Activated naive CD4-positive, alpha-beta T cell treated with Interleukin-2 at 50 U/mL for 16 hours (primary cell): ENCODE measurements at places on chromosomes 6 and 20.

DNA sequence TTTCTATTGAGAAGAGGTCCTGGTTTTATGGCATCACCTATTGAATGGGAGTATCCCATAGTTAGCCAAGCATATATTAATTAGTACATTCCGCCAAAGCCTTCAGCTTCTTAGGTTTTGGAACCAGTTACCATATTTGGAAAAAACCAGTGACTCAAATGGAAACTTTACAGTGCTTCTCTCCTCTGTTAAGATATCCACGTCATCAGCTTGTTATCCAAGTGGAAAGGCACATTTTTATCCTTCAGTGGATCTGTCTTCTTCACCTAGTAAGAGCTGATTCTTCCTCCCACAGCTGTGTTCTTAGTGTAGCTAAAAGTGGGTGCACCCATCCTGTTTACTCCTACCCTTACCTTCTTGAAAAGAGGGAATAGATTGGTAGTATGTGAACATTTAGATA is 34.5 kb downstream of the TPD52L1 start:
- DNase-seq: no peak

GRCh38 chr6:42419490-42420280 is 32.0 kb downstream of the TRERF1 start:
- no peak for DNase-seq

GRCh38 chr20:18048176-18048575 is 9.5 kb downstream of the OVOL2 start:
- no peak for DNase-seq

DNA sequence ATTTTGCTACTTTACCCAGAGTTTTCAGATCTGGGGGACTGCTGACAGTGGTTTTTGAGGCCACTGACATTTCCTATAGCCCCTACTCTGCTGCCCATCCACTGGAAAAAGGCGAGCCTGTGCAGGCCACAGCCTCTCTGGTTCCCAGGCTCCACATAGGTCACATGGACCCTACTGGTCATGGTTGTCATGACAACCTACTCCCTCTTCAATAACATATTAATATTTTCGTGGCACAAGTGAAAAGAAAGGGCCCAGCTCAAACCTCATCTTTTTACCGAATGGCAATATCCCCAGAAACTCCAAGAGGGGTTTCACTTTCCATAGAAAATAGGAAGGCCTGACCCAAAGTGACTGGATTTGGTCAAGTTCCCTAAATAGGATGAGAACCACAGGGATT is 11.0 kb upstream of the FOXO3 start:
- DNase-seq: no peak

DNA sequence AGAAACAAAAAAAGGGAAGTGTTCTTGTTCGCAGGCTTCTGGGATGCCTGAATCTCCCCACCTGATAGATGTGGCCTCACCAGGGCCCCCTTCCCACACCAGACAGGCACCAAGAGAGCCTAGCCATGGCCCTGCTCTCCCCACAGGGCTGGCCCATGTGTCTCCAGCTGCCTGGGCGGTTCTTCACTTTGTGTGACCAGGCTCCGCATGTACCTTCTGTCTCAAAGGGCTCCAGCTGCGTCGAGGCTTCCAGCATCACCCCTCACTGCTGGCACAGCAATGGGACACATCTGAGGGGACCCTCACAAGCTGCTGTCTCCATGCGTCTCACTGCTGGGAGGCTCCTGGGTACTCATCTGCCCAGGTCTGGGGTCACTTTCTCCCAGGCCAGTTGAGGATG is 362.9 kb downstream of the ZFAND3 start:
- no peak for DNase-seq

GRCh38 chr6:108782179-108783041 is 65.8 kb upstream of the ARMC2 start:
- DNase-seq: peak; percentile 82

- no peak for DNase-seq
Measured at GRCh38 chr6:37558168-37558567, 58.5 kb upstream of the CCDC167 start.

- no peak for DNase-seq
Measured at GRCh38 chr6:136468711-136469110, 81.5 kb downstream of the MAP7 start.

GRCh38 chr6:7776509-7776908 is 50.6 kb downstream of the BMP6 start:
- DNase-seq: no peak

- no peak for DNase-seq
Measured at GRCh38 chr6:158226655-158227512, 58.7 kb downstream of the GTF2H5 start.

DNA sequence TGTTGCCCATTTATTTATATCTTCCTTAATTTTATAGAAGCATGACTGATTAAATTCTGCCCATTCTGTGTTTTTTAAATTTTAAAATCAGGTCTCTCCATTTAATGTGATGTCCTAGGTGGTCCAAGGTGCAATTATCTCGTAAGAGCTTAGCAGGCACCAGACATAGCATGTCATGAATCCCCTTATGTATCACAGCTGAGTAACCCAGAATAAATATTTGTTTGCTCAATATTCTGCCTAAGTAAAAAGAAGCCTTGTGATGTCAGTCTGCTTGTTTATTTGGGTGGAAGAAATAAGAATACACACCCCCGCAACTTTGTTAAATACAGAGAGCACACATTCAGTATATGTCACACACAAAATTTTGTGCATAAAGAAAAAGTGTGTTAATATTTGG is 211.3 kb downstream of the FARS2 start:
- DNase-seq: no peak

DNA sequence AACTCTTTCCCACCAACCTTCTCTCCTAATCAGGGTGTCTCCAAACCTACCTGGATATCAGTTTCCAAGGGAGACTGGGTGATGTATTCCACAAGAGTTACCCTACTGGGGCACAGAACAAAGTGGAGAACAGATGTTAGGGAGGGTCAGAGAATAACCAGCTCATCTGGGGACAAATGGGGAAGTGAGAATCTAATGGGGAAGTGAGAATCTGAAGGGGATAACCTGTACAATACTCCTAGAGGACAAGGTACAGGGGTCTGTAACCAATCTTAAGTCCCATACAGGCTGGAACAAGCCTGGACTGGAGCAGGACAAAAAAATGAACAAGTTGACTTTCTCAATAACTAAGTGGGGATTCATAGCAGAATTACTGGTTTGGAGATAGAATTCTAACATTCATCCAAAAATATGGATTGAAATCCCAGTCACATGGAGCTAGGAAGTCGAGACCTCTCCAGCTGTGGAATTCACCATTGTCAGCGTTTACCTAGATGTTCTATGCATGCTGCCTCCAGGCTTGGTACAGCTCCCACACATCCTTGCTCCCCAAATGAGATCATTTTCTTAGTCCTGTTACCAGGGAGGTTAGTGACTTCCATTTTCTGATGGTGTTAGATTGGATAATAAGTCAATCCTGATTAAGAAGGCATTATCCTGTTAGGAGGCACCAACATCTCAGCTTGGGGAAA is 214.8 kb upstream of the MOCS1 start:
- no peak for DNase-seq

GRCh38 chr20:37992802-37993409 is 40.4 kb downstream of the TTI1 start:
- no peak for DNase-seq

- no peak for DNase-seq
Measured at GRCh38 chr6:28985462-28986164, 19.5 kb downstream of the ZNF311 start.

GRCh38 chr20:15204234-15204633 is 866.8 kb upstream of the FLRT3 start:
- DNase-seq: no peak

DNA sequence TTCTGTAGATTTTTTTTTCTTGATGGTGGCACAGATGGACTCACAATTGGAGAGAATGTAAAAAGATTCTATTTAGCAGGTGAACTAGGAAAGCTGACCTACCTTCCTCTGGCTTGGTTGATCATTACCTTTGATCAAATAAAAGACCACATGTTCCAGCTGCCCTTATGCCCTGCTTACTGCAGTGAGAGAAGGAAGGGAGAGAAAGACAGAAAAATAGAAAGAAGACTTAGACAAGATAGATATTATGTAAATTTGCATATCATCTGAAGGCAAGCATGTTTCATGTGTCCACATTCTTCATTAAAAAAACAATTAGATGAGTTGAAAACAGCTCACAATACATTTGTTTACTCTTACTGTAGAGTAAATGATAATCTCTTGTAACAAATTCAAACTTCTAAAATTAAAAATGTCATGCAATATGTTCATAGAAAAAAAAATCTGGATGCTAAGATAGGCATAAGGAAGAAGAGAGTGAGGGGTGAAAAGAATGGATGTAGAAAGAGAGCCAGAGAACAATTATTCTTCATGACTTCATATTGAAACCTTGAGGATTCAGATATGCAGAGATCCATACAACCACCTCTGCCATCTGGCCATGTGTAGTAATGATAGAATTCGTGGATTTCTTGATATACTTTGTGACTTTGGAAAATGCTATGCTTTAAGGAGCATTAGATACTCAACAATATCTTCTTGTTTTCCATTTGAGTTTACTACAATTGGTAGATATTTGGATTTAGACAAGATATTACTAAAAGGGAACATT is 71.7 kb downstream of the RFX6 start:
- DNase-seq: no peak

DNA sequence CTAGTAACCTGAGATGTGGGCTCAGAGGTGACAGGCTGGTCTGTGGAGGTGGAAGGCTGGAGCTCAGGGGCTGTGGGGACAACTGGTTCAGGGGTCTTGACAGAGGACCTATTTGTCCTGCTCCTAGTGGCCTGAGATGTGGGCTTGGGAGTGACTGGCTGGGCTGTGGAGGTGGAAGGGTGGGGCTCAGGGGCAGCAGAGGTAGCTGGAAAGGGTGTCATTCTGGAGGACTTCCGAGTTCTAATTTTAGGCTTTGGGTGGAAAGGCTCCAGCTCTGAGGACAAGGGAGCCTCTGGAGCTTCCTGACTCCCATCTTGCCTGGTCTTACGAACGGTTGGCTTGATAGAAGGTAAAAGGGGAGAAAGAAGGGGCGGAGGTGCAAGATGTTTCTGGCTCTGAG is 11.5 kb downstream of the MDC1 start:
- DNase-seq: no peak

DNA sequence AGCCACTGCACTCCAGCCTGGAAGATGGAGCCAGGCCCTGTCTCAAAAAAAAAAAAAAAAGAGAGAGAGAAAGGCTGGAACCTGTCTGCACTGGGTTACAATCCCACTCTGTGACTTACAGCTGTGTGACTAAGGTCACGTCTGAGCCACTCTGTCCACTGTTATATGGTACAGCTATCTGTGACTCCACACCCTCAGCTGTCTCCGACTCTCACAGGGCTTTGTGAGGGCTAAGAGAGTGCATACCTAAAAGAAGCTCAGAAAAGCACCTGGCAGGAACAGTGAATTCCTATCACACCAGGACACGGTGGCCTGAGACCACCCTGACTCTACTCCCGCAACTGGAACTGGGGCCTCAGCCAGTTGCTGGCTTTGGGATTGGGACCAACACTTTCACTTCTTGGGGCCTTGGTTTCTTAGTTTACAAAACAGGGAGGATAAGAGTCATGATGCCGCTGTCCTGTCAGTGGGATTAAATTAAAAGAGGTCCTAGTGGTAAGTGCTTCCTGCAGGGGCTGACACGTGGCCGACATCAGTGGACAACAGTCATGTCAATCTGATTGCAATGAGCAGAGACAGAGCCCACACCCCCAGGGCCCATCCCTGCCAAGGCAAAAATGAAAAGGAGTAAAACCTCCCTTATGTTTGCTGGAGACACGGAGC is 5.7 kb upstream of the CD93 start:
- no peak for DNase-seq

- DNase-seq: no peak
Measured at GRCh38 chr20:21450572-21450971, 53.2 kb upstream of the NKX2-4 start.

DNA sequence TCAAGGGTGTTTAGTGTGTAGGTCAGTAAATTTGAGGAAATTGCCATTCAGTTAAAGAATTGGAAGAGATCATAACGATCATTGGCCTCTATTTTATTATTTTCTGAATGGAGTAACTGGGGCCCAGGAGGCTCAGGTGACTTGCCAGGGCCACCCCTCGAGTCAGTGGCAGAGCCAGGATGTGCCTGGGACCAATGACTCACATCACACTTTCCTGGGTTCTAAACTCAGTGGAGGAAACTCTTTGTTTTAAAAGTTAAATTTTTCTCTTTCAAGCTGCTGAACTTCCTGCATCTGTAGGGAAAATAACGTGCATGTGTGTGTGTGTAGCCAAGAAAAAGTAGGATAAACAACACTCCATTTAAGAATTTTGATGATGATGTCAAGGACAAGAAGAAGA is 135.5 kb downstream of the MYLK4 start:
- no peak for DNase-seq

- no peak for DNase-seq
Measured at GRCh38 chr20:1817577-1818211, 77.5 kb upstream of the SIRPA start.

DNA sequence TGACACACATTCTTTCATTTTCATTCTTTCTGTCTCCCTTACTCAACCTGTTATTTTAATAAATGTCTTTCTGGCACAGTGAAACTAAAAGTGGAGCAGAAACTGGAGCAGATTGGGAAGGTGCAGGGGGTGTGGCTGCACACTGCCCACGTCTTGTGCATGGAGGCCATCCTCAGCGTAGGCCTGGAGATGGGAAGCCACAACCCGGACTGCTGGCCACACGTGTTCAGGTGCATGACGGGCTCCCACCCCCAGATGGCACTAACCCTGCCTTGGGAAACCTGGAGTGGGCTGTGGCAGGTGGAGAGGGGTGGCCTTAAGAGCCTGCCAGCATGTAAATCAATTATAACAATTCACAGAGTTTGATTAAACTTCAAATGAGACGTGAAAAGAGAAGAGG is 71.4 kb upstream of the PBOV1 start:
- DNase-seq: no peak

- peak; percentile 32 for DNase-seq
Measured at GRCh38 chr6:52399511-52400312, 20.4 kb upstream of the EFHC1 start.
